CD4-positive, alpha-beta T cell treated with Interleukin-2 at 100 ng/mL for 4 hours (primary cell): ENCODE measurements at places on chromosomes 1 and 21.

- no peak for DNase-seq
Measured at GRCh38 chr1:30699762-30700161, 23.6 kb downstream of the MATN1 start.

DNA sequence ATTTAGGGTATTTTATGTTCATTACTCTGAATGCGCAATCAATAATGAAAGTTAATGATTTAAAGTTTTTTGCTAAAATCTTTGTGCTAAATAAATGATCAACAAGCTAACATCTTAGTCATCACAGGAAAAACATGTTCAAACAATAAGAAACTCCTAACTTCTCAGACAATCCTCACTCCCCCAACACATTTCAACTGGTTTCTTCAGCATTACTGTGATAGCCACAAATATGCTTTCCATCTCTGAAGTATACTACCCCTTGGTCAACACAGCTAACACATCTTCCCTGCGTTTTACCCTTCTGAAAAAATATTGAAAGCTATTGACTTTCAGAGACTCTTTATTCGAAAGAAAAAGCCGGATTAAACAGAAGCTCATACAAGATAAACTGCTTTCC lies 85.8 kb downstream of the ZNF644 start:
- DNase-seq = no peak

GRCh38 chr1:23436520-23437354 lies 12.2 kb upstream of the TCEA3 start:
- DNase-seq = peak; percentile 39

GRCh38 chr1:234699795-234700665 lies 90.1 kb upstream of the IRF2BP2 start:
- DNase-seq = peak; percentile 46

GRCh38 chr1:222048094-222048595 lies 306.3 kb upstream of the DUSP10 start:
- no peak for DNase-seq

DNA sequence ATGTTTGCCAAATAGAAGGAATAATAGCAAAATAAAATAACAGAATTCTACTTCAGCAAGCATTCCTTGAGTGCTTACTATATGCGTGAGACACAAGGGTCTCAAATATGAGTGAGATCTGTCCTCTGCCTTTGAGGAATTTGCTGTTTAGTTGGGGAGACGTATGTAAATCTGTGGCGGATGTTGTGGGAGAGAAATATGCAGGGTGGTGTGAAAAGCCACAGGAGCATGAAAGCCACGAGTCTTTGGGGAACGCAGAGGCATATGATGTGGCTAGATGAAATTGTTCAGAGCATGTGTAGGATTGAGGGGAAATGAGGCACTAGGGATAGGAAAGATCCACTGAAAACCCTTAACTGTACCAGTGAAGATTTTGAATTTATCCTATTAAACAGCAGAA lies 244.4 kb downstream of the PBX1 start:
- no peak for DNase-seq

DNA sequence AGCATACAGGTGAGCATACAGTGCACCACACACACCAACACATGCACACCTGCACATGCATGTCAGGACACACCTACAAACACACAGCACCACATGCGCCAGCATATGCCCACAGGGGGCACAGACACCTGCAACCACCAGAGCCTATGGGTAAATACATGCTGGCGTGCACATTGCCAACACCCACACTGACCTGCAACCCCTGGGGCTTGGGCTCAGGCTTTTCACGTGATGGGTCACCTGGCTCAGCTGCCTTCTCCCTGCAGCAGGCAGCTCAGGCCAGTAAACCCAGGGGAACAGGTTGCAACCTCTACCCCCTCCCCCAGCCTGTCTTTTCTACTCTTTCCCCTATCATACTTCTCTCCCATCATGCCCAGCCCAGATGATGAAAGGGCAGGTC lies 8.1 kb downstream of the CD247 start:
- DNase-seq = no peak

GRCh38 chr1:83547901-83548300 lies 451.0 kb downstream of the TTLL7 start:
- no peak for DNase-seq

DNA sequence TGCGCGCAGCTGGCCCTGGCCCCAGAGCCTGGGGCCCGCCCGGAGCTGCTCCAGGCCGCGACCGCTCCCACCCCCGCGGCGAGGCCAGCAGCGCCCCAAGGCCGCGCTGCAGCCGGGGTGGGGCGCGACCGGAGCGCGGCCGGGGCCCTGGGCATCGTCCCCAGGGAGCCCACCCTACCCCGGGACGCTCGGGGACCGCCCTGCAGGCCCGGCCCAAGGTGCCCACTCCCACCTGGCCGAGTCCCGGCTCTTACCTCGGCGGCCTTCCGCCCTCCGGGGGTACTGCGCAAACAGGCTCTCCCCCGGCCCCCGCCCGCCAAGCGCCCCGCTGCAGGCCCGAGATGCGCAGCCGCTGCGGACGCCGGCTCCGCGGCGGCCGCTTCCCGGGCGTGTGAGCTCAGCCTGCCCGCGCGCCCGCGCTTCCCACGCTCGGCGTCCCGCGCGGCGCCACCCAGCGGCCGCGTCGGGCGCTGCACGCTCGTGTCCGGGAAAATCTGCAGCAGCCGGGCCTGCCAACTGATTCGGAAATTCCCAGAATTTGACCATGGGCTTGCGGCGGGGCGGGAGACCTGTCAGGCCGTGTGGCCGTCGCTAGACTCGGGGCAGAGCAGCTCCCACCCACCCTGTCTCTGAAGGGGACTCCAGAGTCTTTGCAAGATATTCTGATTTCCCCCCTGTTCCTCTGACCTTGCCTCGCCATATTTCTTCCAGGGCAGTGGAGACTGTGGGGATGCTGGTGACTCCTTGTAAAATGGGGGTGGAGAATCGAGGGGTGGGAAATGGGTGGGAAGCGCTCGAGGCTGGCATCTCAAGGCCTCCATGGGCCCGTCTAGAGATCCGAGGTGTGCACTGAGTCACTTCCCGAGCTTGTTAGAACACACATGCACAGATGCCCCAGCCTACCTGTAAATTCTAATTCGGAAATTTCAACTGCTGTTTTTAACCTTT lies 41.9 kb downstream of the CD34 start:
- DNase-seq = peak; percentile 71

DNA sequence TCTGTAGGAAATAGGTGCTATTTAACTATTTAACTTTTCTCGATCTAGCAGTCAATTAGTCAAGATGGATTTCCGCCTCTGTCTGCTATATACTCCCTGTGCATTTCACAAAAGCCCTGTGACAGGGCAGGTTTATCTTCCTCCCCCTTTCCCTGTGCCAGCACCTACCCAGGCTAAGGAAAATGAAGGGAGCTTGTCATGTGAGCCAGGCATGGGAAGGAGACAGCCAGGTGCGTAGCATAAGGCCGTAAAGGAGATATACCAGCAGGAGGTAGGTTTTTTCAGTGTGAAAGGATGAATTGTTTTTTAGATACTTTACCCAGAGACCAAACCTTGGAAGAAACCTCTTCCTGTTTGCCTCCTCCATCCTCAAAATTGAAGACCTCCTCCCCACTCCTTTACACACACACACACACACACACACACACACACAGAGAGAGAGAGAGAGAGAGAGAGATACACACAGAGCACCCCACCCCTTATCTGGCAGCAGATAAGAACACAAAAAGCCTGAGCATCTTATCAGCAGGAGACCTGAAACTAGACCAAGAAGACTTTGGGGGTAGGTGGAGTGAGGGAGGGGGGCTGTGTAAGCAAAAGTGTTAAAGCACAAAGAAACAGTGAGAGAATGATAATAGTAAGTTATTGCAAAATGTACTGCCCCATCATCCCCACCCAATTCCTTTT lies 12.0 kb upstream of the TARBP1 start:
- no peak for DNase-seq

DNA sequence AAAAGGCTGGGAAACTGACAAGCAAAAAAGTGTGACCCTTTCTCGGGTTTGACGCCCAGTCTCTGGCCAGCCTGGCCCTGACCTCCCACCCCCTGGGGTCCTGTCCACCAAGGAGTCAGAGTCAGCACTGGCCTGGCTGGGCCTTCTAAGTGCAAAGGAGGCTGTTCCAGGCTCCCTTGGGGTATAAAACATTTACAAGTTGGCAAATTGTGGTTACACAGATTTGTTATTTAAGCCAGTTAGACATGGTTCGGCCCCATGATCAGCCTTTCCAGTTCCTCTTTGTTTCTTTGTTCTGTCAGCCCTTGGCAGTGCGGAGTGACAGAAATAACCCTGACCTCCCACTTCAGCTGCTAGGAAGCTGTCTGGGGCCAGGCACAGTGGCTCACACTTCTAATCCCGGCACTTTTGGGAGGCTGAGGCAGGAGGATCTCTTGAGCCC lies 161.6 kb upstream of the RAB4A start:
- DNase-seq = no peak

- no peak for DNase-seq
Measured at GRCh38 chr1:40897513-40897912, 35.4 kb upstream of the CITED4 start.

GRCh38 chr1:67802565-67802964 lies 30.7 kb downstream of the GNG12 start:
- DNase-seq = no peak

DNA sequence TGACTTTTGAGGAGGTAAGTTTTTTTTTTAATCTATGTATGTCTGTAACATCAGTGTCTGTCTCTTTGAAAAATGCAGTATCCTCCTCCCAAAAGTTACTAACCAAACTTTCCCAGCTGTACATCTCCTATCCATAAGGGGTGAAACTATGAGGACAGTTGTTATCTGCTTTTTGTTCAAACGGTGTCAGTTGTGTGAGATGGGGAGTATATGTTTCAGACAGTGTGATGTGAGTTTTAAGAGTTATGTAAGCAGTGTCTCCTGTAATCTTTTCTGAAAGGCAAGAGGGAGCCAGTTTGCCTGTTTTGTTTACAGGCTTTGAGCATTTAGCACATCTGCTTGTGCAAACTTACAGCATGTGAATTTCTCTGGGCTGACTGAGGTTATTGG lies 34.8 kb upstream of the CACYBP start:
- DNase-seq = peak; percentile 46

DNA sequence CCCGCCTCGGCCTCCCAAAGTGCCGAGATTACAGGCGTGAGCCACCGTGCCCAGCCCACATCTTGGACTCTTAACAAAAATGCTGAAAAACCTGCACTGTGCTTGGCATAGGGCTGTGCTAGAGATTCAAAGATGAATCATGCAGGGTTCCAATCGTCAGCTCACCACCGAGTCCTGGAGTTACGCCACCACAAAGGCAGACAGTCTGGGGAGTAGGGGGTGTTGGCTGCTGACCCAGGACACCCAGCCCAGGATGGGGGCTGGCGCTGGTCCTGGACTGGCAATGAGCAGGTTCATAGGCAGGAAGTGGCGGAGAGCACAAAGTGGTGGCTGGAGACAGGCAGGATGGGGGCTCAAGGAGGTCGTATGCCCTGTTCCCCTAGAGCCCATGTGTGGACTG lies 16.0 kb downstream of the PSRC1 start:
- DNase-seq = no peak

DNA sequence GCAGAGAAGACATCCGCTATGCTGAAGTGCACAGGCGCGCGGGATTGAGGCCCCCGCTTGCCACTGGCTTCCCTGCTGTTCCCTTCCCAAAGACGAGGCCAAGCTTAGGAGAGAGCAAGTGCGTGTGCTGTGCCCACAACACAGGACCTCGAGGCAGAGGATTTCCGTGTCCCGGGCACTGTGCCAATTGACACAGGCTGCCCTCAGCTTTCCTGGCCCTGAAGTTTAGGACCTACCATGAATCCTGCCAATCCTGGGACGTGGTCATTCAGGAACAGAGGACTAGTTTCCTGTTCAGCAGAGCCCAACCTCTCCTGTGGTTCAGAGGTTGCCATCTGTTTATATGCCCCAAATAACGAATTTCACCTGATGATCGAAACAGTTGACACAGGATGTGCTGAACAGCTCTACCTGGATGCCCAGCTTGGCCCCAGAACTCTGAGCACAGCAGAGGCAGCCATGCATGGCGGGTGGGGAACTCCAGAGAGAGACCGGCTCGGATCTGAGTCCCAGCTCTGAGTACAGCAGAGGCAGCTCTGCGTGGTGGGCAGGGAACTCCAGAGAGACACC lies 22.0 kb downstream of the SLC37A1 start:
- DNase-seq = no peak

- no peak for DNase-seq
Measured at GRCh38 chr1:234884701-234885100, 243.9 kb downstream of the TOMM20 start.

GRCh38 chr1:183022202-183023145 lies 746 bp upstream of the LAMC1 start:
- DNase-seq = no peak

- no peak for DNase-seq
Measured at GRCh38 chr1:217542136-217542777, 88.6 kb downstream of the GPATCH2 start.

DNA sequence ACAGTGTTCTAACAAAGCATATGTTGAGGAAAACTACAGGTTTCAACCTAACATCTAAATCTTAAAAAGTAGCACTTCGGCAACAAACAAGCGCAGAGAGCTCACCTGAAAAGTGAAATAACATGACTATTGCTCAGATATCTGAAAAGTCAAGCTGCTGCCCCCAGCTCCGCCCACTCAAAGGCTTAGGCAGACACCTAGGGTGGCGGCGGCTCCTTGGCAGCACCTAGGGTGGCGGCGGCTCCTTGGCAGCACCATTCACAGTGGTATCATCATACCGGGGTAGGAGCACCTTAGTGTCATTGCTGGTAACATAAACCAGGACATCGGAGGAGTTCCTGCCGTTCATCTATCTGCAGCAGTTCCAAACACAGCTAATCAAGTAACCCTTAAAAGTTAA lies 4.2 kb upstream of the S100A12 start:
- no peak for DNase-seq

DNA sequence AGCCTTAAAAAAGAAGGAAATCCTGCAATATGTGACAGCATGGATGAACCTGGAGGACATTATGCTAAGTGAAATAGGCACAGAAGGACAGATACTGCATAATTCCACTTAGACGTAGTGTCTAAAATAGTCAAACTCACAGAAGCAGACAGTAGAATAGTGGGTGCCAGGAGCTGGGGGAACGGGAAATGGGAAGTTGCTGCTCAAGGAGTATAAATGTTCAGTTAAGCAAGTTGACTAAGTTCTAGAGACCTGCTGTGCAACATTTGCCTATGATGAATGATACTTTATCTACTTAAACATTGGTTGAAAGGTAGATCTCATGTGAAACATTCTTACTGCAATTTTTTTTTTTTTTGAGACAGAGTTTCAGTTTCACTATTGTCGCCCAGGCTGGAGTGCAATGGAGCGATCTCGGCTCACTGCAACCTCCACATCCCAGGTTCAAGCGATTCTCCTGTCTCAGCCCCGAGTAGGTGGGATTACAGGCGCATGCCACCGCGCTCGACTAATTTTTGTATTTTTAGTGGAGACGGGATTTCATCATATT lies 197.8 kb downstream of the HIVEP3 start:
- no peak for DNase-seq
